ENCODE measurements at places on chromosomes 1 and 21.

DNA sequence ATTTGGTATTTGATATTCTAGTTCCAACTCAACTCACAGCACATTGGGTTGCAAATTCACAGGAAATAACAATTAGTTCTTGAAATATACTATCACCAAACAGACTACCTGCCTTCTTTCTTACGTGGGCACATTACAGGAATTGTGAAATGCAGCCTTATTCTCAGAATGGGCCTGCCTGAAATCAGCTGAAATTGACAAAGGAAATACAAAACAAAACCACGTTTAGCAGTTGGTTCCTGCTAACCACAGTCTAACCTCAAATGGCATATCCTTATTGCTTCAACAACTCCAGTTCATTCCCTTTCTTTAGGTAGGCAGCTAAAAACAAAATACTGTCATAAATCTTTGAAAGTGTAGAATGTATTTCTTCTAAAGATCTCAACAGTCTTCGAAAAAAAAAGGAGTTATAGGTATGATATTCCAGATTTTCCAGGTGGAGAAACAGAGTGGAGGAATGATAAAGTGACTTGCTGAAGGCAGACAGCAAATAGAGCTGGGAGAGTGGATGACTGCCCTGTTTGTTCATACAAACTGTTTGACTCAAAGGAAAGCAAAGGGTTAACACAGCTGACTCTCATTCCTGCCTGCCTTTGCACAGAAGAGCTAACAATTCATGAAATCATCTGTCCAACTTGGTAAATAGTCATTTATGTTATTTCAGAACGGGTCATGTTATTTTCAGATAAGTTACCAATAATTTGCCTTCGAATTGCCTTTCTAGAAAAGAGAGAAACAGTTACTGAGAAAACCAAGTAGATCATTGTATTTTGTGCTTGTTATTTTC lies 1.6 kb upstream of the GREM2 start:
- DNase-seq = no peak

GRCh38 chr1:64941461-64942117 lies 24.8 kb downstream of the JAK1 start:
- no peak for DNase-seq

GRCh38 chr1:9510130-9510529 lies 29.1 kb upstream of the SLC25A33 start:
- DNase-seq = no peak

- DNase-seq = no peak
These were observed 3.8 kb upstream of the ZBTB21 start for GRCh38 chr21:42013931-42014330.

- no peak for DNase-seq
These were observed 5.0 kb downstream of the CHODL start for GRCh38 chr21:18249672-18250071.

DNA sequence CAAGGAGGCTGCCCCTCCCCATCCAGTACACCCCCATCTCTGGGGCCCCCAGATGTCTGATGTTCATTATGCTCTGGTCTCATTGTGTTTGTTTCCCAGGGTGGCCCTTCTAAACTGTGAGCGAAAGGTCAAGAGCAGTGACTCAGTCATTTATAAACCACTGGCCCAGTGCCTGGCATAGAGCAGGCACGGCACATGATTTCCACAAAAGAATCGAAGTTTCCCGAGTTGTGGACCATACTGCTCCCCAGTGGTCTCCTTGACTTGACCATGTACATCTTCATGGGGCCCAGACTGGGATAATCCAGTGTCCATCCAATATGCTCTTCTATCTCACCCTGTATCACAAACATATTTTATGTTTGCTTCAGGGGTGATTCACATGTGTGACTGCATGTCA lies 153.3 kb downstream of the NR5A2 start:
- no peak for DNase-seq

DNA sequence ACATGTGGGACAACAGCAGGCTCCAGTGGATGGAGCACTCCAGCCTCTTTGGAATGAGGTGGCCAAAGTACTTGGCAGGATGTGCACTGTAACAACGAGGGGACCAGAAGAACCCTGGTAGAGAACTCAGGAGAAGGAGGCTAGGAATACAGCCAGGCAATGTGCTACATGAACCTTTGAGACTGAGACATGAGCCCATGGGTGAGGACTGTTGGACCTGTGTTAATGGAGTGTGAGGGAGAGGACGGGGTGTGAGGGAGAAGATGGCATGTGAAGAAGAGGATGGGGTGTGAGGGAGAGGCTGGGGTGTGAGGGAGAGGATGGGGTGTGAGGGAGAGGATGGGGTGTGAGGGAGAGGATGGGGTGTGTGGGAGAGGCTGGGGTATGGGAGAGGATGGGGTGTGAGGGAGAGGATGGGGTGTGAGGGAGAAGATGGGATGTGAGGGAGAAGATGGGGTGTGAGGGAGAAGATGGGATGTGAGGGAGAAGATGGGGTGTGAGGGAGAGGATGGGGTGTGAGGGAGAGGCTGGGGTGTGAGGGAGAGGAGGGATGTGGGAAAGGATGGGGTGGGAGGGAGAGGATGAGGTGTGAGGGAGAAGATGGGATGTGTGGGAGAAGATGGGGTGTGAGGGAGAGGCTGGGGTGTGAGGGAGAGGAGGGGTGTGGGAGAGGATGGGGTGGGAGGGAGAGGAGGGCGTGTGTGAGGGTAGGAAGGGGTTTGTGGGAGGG lies 62.3 kb upstream of the ARTN start:
- DNase-seq = no peak

DNA sequence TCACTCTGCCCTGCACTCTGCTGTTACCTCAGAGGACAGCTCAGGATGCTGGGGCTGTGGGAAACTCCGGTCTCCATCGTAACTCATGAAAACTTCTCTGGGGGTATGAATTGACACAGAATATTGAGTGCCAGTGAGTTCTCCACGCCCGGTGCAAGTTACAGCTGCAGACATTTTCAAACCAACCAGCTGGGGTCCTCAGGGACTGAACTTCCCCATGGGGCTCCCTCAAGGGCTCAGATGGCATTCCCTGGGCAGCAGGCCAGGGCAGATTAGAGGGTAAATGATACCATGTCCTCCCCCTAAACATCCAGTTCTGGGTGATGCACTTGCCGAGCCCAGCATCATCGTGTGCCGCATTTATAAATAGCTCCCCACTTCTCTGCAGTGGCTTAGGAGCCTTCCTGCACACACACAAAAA lies 27.8 kb upstream of the CCSAP start:
- no peak for DNase-seq

GRCh38 chr1:183801649-183802048 lies 3.3 kb upstream of the RGL1 start:
- DNase-seq = no peak

DNA sequence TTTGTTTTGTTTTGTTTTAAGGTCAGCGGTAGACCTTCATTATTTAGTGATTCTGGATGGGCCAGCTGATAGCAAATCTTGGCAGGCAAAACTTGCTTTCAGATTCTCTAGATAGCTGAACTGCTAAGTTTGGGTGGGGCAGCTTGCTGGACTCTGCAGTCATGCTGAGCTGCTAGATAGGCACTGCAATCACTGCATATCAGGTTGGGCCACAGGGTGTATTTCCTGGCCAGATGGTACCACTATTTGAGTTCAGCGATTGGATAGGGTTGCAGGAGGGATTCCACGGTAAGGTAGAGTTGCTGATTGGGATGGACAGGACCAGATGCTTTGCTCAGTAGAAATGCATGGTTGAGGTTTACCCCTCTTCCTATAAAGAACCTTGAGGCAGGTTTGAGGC lies 579.3 kb upstream of the ADGRL4 start:
- no peak for DNase-seq

GRCh38 chr1:76864383-76864782 lies 2.9 kb upstream of the ST6GALNAC5 start:
- DNase-seq = no peak

DNA sequence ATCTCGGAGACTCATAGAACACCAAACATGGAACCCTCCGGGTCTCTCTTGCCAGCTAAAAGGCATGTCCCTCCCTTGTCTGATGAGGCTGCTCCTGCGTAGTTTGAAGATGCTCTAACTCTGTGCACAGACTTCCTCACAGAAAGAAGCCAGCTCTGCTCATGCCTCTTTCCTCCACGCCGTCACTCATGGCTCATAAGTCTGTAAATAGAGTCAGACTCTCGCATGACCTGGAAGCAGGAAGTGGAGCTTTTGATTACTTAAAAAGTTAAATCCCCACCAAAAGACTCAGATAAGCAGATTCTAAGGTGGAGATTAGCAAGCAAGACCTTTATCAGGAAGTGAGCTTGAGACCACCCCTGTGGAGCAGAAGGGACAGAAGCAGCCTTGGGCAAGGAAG lies 171.6 kb downstream of the TRIM33 start:
- DNase-seq = no peak

DNA sequence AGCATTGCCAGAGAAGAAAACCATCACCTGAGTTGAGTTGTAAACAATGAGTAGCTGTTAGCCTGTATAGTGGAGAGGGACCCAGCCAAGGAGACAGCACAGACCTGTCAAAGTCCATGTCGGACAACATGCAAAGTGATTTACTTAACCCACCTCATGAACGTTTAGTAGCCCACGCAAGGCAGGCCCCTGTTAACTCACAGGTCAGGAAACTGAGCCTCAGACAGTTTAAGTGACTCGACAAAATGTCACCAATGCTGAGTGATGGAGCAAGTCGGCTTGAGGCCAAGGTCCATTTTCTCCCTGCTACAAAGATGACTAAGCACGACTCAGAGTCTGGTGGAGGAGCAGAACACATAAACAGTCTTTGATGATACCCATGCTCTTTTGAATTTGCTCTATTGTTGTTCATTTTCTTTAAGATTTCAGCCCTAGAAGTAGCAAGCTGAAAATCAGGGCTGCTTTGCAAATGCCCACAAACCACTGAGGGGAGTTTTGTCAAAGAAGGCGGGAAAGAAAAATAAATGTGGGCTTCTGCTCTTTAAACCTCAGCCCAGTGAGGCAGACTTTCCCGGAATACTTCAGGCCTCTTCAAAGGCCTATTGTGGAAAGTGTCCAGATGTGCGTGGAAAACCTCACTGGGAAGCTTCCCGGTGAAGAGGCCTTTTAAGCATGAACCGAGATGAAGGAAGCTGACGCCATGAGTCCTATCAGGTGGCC lies 83.8 kb upstream of the HOOK1 start:
- peak; percentile 87 for DNase-seq

DNA sequence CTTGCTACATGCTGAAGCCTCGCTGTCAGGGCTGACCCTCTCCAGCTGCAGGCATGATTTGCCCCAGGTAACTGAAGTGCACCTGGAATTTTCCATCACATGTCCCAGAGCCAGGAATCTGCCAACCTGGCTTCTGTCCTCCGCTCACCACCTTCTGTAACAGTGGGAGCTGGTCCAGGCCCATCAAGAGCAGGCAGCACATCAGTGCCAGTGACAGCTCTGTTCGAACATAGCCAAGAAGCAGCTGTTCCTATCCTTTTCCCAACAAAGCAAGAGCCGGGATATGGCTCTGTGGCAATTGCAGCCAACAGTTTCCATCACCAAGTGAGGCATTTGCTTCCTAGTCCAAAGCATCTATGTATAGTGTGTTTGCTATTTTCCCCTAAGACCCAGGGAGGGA lies 42.2 kb upstream of the KANK4 start:
- no peak for DNase-seq

GRCh38 chr1:10631811-10632593 lies 157.3 kb downstream of the PEX14 start:
- no peak for DNase-seq

DNA sequence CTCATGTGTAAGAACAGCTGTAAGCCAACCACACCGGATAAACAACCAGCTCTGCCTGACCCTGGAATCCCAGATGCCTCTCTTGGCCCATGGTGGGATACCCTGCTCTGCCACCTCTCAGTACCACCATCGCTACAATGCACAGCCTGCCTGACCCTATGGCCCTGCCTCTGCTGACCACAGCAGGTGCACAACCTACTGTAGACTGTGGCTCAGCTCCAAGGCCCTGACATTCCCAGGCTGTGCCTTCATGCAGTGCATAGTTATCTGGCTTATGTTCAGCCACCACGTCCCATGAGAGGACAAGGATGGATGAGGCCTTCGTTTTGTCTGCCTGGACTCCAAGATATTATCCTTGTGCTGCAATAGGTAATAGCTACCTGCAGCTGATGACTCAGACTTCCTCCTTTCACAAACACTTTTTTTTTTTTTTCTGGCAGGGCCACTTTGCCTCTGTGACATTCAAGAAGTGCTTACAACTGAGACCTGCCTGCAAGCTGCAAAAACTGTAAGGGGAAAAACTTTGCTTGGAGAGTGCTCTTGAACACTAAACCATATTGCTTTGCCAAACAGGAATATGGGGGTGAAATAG lies 177.7 kb downstream of the URB2 start:
- DNase-seq = no peak

DNA sequence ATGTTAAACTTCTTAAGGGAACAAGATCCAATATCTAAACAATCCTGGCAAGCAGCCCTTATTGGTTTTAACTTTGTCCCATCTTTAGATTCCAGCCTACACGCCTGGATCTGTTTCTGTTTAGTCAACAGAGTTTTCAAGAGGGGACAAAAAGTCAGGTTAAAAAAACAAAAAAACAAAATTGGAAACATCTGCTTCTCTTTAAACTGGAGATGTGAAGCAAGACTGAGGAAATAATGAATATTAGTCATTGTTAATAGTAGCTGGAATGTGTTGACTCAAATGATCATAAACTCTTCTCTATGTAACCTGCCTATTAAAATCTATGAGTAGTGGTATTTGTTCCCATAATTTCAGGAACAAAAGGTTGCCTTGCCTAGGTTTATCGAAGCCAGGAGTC lies 55.0 kb downstream of the NID1 start:
- no peak for DNase-seq

DNA sequence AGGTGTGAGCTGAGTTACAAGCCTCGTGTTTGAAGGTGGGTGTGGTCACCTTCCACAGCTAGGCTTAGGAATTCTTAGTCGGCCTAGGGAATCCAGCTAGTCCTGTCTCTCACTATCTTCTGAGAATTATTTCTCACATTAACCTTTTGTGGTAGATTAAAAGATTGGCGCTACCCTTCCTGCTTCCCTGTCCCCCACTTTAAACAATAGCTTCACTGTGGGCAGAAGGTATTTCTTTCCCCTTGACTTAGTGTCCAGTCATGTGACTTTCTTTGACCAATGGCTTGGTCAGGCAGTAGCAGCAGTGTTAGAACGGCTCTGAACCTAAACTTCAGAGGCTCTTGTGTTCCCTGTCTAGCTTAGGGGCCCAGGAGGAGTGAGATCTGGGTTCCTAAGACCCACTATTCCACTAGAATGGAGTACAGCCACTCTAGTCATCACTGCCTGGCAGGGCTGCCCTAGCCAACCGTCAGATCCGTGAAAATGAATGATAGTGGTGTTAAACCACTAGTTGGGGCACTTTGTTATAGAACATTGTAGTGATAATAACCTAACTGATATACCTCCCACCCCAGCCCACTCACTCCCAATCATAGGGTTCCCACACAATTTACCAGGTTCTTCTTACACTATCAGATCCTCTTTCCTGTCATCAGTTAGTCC lies 13.9 kb upstream of the C1orf141 start:
- no peak for DNase-seq

- no peak for DNase-seq
These were observed 310.2 kb upstream of the ADAMTS5 start for GRCh38 chr21:27277110-27277509.

GRCh38 chr1:244231572-244232315 lies 180.7 kb downstream of the ZBTB18 start:
- DNase-seq = no peak

All from sciatic nerve (tissue), 2 donors.